ENCODE measurements at places on chromosomes 1 and 21.

DNA sequence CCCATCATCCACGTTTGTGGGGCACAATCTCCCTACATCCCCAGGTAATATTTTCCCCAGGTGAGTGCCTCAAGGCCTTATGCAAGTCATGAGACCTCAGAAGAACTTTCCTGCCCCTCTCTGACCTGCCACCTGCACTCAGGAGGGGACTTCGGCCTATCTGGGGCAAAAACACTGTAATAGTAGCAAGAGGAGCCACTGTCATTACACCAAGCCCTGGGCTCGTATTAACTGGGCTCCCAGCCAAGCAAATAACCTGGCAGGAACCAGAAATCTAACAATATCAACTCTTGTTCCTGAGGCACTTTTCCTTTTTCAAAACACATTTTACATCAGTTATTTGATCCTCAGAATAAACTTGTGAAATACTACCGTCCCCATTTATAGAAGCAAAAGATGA, 30.9 kb downstream of the LAMB3 start:
- no peak for DNase-seq

GRCh38 chr1:6353955-6354658, 39.5 kb downstream of the ACOT7 start:
- no peak for DNase-seq

DNA sequence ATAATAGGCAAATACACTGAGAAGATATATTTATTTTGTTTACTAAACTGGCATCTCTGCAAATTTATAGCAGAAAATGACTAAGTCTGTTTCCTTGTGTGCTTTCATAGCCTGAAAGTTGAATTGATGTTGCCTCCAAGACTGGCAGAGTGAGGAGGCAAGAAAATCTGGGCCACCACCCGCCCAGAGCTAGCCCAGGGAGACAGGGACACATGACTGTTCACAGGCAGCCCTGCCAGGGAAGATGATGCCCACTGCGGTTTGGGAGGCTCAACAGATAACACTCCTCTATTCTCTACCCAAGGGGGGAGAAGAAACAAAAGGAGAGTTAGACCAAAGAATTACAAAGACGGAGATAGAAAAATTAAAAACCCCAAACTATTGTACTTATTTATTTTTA, 37.1 kb downstream of the OPTC start:
- no peak for DNase-seq

GRCh38 chr1:94036730-94037129, 84.2 kb downstream of the ABCA4 start:
- no peak for DNase-seq

- no peak for DNase-seq
Observed at GRCh38 chr21:16241016-16241415, 511.2 kb downstream of the USP25 start.

DNA sequence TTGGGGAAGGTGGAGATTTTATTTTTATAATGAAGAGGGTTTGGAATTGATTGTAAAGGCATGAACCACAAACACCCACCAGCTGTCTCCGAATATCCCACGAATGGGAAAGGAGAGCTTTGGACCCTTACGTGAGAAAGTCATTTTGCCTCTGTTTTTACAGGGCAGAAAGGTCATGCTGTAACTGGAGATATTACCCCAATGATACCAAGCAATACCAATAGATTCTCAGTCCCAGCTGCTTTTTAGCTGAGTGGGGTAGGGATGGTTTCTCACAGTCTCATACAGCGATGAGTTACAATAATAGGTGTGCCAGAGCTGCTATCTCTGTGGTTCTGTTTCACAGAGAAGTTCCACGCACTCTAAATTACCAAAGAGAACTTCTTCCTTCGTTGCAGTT, 8.8 kb upstream of the F3 start:
- DNase-seq = no peak

DNA sequence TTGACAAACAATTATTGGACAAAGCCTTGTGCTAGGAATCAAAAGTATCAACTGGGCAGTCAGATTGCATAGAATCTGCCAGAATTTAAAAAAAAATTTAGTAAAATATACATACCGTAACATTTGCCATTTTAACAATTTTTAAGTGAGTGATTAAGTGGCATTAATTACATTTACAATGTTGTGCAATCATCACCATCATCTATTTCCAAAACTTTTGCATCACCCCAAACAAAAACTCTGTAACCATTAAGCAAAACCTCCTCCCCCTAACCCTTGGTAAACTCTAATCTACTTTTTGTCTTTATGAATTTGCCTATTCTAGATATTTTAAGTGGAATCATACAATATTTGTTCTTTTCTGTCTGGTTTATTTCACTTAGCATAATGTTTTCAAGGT, 182.8 kb downstream of the LMO4 start:
- DNase-seq = no peak

DNA sequence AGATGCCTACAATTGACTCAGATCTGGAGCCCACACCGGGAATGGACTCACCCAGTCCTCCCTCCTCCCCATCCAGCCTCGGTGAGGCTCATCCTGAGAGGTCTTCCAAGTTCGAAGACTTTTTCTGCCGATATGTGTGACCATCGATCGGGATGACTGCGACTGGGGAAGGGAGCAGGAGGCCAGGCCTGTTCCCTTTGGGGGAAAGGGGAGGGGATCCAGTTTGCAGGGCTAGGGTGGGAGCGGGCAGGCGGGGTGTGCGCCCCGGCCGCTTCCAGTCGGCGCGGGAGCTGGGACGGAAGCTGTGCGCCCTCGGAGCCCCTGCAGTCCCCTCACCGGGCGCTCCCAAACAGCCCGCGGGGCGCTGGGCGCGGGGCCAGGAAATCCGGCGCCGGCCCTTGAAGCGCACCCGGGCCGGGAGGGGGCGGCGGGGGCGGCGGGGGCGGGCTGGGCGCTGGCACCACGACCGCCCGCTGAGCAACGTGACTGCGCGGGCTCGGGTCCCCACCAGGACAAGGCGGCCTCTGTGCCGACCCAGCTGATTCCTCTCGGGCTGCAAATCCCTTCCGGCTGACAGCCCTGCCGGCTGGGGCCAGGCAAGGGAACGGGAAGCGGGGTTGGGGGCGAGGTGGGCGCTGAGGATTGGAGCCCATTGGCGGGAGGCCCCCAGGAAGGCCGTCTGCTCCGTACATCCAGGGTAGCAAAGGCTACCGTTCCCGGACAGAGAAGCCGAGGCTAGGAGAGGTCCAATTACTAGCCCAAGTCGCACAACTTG, 103.9 kb downstream of the EBNA1BP2 start:
- peak; percentile 23 for DNase-seq

DNA sequence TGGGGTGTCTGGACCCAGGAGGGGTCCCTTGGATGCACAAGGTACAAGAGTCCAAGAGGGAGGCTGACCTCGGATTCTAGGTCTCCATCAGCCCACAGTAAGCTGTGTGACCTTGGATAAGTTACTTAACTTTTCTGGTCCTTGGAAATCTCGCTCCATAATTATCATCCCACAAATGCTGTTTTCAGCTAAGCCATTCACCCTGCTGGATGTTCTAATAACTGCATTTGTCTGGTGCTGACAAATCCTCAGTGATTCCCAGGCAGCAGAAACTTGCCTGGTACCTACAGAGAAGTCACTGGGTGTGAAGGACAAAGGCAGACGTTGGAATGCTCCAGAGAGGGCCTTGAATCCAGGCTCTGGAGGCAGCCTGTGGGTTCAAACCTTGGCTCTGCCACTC, 89.7 kb downstream of the IGSF21 start:
- DNase-seq = no peak
